ENCODE measurements at places on chromosomes 6 and 20.

DNA sequence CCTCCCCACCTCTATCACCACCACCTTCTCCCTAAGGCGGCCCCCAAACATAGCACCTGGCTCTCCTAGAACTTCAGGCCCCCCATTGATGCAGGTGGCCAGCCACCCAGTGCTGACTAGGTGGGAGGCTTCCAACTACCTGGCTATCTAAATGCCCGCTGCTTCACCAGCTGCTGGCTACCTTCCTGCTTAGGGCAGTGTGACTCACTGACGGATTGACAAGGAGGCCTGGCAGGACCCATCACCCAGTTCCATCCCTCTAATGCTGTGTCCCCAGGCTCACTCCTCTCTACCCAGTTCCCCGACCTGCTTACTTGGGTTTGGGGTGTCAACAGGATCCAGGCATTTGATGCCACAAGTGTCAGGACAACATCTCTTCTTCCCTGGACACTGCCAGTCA lies 1.1 kb downstream of the SLPI start:
- DNase-seq, result no peak

- no peak for DNase-seq
Measured at GRCh38 chr6:150723857-150724256, 124.2 kb downstream of the PLEKHG1 start.

GRCh38 chr6:4134841-4135664 lies at the start of gene ECI2:
Gene ECI2, minus strand, starts transcription at chr6:4135575. Its CDS starts 15 bp downstream, at chr6:4135560.
- DNase-seq, result no peak

GRCh38 chr6:28710466-28711191 lies 184.9 kb downstream of the GPX5 start:
- no peak for DNase-seq

- DNase-seq, result no peak
Measured at GRCh38 chr6:5761370-5761769, 245.4 kb downstream of the NRN1 start.

DNA sequence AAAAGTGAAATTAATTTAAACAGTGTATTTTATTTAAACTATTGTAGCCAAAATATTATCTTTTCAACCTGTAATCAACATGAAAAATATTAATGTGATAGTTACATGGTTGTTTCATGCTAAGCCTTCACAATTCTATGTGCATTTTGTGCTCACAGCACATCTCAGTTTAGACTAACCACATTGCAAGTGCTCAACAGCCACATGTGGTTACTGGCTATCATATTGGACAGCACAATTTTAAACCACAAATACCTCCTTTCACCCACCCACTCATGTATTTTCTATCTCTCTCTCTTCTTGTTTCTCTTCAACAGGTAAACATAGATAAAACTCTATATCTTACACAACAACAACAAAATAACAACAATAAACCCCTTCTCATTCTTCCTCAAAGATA lies 12.5 kb upstream of the HS3ST5 start:
- no peak for DNase-seq

- peak; percentile 12 for DNase-seq
Measured at GRCh38 chr6:17086469-17086868, 15.4 kb upstream of the STMND1 start.

DNA sequence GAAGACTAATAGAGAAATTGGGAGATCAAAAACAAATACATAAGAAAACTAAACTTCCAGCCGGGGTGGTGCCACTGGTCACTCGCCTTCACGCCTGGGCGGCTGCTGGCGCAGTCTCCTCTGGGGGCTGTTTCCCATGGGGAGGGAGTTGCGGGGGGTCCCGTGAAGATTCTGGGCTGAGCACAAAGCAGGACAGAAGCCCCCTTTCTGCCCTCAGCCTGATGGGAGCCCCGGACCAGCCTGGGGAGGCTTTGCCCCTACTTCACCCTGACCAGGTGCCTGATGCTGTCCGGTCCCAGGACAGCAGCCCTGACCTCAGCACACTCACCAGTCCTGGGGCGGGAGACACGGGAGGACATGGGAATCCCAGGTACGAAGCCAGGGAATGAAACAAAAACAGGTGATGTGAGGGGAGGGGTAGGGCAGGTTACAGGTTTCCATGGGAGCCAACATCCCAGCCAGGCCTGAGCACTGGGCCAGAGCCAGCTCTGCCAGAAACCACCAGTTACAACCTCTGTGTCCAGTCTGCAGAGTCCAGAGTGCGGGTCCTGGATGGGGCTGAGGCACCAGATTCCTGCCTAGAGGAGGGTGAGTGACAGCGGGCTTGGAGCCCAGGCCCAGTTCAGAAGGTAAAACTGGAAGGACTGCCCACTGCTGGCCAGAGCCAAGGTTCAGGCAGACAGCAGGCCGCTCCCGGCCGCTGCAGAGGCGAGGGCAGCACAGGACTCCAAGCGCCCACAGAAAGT lies 326.4 kb downstream of the TAF4 start:
- no peak for DNase-seq

GRCh38 chr6:40803897-40804702 lies 216.9 kb upstream of the LRFN2 start:
- no peak for DNase-seq

- DNase-seq, result no peak
Measured at GRCh38 chr6:107290491-107290890, 168.9 kb downstream of the PDSS2 start.

- no peak for DNase-seq
Measured at GRCh38 chr20:36917943-36918342, 33.6 kb downstream of the SAMHD1 start.

GRCh38 chr6:113629975-113630737 lies 227.0 kb upstream of the MARCKS start:
- no peak for DNase-seq

DNA sequence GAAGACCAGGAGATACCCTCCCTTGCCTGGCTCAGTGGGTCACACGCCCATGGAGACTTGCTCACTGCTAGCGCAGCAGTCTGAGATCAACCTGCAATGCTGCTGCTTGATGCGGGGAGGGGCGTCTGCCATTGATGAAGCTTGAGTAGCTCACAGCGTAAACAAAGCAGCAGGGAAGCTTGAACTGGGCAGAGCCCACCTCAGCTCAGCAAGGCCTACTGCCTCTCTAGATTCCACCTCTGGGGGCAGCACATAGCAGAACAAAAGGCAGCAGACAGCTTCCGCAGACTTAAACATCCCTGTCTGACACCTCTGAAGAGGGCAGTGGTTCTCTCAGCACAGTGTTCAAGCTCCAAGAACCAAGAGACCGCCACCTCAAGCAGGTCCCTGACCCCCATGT lies 271.3 kb downstream of the ESR1 start:
- DNase-seq, result no peak

GRCh38 chr6:79030511-79030910 lies 47.5 kb downstream of the PHIP start:
- DNase-seq, result no peak

- DNase-seq, result no peak
Measured at GRCh38 chr20:40689100-40689942, at the start of gene MAFB. Gene MAFB, minus strand, starts transcription at chr20:40689236. Its CDS starts 386 bp downstream, at chr20:40688850.
